ENCODE measurements at places on chromosomes 11 and 22.

GRCh38 chr11:39960206-39960605, 1499.2 kb downstream of the LRRC4C start:
- DNase-seq: no peak

- peak; percentile 85 for DNase-seq
Measured at GRCh38 chr11:10350334-10350733, 45.5 kb downstream of the ADM start.

- peak; percentile 90 for DNase-seq
Measured at GRCh38 chr22:27726686-27727449, 74.7 kb downstream of the MN1 start.

DNA sequence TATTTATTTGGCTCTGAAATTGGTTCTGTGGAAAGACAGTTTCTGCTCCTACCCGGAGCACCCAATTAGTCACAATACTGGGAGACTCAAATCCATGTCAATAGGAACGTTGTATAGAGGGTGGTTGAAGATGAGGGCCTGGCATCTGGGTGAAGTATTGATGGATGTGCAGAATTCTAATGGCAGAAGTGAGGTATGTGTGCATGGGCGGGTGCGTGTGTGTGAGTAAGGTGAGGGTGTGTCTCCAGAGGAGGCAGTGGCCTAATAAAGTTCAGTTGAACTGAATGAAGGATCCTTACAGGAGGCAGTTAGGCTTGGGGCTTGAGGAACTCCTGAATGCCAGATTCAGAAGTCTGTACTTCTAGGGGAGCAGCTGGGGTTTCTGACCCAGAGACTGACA, 71.8 kb upstream of the B3GAT1 start:
- DNase-seq: no peak

GRCh38 chr22:48104102-48104738, 1341.8 kb downstream of the TBC1D22A start:
- DNase-seq: no peak

- DNase-seq: no peak
Measured at GRCh38 chr11:121110871-121111724, 10.1 kb downstream of the TECTA start.

- DNase-seq: no peak
Measured at GRCh38 chr11:96229354-96229977, 113.5 kb downstream of the MAML2 start.

- DNase-seq: peak; percentile 80
Measured at GRCh38 chr11:124961972-124962609, 8.1 kb downstream of the CCDC15 start.

DNA sequence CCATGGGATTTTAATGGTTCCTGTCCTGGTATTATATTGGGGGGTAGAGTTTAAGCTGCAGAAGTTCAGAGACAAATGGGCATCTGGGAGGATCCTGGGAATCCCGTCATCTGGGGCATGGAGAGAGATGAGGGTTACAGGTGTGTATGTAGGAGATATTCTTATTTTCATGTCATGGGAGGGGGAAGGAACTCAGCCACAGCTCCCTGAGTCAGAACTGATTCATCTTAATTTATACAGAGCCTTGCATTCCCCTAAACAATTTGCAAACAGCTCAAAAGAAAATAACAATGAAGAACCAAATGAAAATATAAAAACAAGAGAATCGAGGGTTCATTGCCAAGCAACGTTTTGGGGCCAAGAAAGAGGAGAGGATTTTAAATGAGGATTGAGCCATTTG, 155.9 kb upstream of the TBCEL start:
- no peak for DNase-seq

- DNase-seq: no peak
Measured at GRCh38 chr11:95605271-95605940, 184.2 kb downstream of the FAM76B start.
